CD4-positive, alpha-beta T cell treated with Interferon gamma for 1 hour (primary cell): ENCODE measurements at places on chromosomes 5 and 9.

GRCh38 chr9:91001146-91001611 lies 199.6 kb downstream of the SYK start:
- DNase-seq: no peak

GRCh38 chr5:89105171-89105695 lies 222.2 kb upstream of the MEF2C start:
- DNase-seq: no peak

- no peak for DNase-seq
Observed at GRCh38 chr5:10726913-10727517, 34.0 kb downstream of the DAP start.

- DNase-seq: no peak
Observed at GRCh38 chr5:15116996-15117395, 245.4 kb upstream of the ANKH start.

DNA sequence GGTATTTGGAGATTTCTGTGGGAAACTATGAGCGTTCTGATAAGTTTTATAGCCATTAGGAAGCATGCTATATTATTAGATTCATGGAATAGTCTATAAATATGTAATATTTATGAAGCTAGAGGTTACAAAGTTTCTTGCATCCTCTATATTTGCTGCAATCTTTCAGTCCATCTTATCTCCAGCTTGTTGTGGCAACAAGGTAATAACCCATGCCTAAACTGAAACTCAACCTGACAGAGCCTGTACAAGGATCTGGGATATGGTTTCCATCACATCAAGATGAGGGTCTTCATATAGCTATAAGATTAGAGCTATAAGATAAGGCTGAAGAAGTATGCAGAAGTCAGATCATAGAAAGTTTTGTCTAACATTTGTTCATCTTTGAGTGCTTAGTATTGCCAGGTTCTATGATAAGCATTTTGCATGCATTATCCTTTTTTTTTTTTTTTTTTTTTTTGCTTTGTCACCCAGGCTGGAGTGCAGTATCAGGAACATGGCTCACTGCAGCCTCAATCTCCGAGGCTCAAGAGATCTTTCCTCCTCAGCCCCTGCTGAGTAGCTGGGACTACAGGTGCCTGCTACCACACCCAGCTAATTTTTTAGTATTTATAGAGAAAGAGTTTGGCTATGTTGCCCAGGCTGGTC lies 14.8 kb downstream of the BAAT start:
- no peak for DNase-seq

- no peak for DNase-seq
Observed at GRCh38 chr9:35273591-35273990, 111.8 kb downstream of the UNC13B start.

- DNase-seq: no peak
Observed at GRCh38 chr9:27527702-27528075, 1.9 kb downstream of the MOB3B start.

- DNase-seq: no peak
Observed at GRCh38 chr9:8391132-8391531, 591.6 kb upstream of the DMAC1 start.

GRCh38 chr9:122131401-122132001 lies 28.1 kb downstream of the NDUFA8 start:
- no peak for DNase-seq

- DNase-seq: no peak
Observed at GRCh38 chr9:137465000-137465719, 6.0 kb upstream of the NSMF start.

- peak; percentile 59 for DNase-seq
Observed at GRCh38 chr9:72524820-72525540, 3.6 kb downstream of the TMC1 start.

- DNase-seq: no peak
Observed at GRCh38 chr9:71924576-71924975, 13.1 kb downstream of the C9orf85 start.

GRCh38 chr5:37570597-37570996 lies 191.5 kb downstream of the WDR70 start:
- no peak for DNase-seq

- no peak for DNase-seq
Observed at GRCh38 chr9:90121762-90122161, 517.0 kb downstream of the GADD45G start.

DNA sequence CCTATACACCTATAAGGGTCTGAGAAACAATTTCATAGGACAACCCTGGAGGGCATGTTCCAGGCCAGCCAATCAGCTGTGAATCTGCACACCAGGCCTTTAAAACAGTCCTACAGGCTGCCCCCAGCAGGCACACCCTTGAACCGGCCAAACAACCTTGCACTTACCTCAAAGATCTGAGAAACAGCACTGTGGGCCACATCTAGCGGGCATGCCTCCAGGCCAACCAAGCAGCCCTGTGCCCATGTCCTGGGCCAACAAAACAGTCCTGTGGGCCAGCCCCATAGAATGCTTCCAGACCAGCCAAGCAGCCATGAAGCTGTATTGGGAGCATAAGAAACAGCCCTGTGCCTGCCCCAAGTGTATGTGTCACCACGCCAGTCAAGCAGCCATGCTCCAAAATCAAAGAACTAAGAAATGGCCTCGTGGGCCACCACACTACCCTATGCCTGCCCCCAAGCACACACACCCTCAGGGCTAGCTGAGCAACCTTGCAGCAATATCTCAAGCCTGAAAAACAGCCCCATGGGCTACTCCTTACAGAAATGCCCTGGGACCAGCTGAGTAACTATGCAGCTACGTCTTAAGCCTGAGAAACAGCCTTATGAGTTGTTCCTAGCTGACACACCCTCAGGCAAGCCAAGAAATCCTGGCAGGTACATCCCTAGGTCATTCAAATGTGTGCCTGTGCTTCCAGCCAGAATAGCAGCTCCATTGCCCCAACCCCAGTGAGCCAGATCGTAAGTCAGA lies 2243.8 kb upstream of the C9orf72 start:
- DNase-seq: no peak

DNA sequence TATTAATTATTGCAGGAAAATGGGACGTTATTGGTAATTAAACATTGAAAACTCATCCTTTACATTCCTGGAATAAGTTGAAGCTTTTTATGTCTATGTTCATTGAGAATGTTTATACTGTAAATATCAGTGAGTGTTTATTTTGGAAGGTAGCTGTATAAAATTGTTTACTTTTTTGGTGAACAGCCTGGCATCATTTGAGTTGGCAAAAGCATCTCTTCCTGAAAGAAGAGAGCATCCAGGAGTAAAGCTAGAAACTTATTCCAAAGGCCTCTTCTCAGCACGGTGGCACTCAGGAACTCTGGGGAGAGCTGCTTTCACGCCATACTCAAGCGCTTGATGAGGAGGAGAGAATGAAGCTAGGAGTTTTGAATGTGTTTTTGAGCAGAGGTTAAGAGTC lies 79.9 kb downstream of the GAPVD1 start:
- no peak for DNase-seq

- DNase-seq: no peak
Observed at GRCh38 chr5:163248333-163248732, 189.1 kb upstream of the CCNG1 start.

GRCh38 chr5:3704661-3705060 lies 109.0 kb downstream of the IRX1 start:
- DNase-seq: no peak

DNA sequence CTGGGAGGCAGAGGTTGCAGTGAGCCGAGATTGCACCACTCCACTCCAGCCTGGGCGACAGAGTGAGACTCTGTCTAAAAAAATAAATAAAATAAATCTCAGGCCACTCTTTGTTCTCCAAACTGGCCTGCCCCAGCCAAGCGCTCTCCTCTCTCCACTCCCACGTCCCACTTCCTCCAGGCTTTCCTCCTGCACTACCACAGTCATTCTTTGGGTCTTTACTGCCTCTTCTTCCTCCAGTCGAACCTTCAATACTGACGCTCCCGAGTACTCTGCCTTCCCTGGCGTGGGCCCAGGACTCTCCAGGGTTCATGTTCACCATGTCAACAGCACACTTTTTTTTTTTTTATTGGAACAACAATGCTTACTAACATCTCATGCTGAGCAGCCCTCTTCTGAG lies 23.9 kb downstream of the RNF130 start:
- DNase-seq: no peak

DNA sequence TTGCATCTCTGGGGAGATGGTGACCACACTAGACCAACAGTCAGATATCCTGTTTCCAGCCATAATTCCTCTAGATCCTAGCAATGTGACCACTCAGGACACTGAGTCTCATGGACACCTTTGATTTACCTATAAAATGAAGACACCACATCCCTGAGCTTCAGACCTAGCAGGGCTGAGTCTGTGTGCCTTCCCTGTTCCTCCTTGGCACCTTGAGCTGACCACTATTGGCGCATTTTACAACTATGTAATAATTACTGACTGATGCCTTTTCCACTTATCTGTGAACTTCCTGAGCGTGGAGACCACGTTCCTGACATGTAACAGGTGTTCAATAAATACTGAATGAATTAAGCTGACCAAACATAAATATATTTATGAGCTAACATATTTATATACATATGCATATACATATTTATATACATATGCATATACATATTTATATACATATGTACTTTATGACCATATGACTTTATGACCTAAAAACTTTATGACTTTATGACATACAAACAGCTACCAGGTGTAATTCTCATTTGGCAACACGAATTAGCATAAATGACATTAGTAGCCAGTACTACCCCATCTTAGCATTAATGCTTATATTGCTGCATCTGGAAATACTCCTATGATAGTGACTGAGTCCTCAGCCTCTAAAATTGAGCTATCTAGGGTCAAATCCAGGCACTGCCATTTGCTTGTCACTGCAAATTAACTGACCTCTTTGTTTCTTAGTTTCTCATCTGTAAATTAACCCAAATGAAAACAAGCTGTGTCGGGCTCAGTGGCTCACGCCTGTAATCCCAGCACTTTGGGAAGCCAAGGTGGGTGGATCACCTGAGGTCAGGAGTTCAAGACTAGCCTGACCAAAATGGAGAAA lies 150.6 kb downstream of the GNA14 start:
- DNase-seq: no peak

GRCh38 chr5:136750224-136750862 lies 385.0 kb upstream of the TRPC7 start:
- DNase-seq: no peak

DNA sequence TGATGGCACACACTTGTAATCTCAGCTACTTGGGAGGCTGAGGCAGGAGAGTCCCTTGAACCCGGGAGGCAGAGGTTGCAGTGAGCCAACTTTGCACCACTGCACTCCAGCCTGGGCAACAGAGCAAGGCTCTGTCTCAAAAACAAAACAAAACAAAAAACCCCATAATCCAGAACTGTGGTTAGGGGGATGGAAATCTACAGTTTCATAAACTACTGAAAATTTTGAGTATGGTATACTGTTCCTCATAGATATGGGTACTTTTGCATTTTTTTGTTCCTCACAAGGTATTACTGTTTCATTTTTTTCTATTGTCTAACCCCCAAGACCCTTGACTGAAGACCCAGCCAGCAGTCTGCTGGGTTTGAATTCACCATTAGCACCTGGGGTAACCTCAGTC lies 52.2 kb upstream of the MAP3K1 start:
- DNase-seq: no peak

GRCh38 chr5:93954421-93955069 lies 213.1 kb upstream of the POU5F2 start:
- no peak for DNase-seq

- no peak for DNase-seq
Observed at GRCh38 chr5:172771439-172772111, 580 bp upstream of the DUSP1 start.

DNA sequence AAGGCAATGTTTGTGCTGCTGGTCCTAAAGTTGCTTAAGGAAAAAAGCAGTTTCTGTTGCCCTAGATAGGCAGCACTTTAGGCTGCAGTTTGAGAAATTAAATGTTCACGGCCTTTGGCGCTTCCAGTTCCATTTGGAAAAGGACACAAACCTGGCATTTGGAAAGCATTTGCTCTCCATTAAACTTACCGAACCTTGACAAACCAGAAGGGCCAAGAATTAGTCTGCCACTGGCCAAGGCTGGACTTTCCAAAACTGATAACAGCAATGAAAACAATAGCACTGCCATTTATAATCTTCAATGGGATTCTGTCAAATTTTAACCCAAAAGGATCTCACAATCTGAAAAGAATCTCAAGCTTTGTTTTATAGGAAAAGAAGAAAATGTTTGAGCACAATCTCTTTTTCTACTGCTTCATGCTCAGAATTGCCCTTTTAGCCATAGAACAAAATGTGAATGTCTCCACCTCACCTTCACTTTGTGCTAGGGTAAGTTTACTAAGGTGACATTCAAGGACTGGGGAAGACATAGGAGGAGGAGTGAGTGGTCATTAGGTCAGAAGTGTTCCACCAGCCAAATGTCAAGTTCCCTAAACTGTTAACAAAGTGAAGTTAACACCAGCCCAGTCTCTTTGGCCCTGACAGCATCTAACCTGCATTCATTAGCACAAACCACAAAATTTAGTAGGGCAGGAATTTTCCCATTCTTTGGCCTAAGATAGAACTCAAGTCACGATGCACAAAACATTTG lies 583.4 kb upstream of the DMAC1 start:
- no peak for DNase-seq

- DNase-seq: peak; percentile 34
Observed at GRCh38 chr5:140351609-140352334, 5.4 kb upstream of the HBEGF start.
